ENCODE measurements at places on chromosomes 13 and 19.

DNA sequence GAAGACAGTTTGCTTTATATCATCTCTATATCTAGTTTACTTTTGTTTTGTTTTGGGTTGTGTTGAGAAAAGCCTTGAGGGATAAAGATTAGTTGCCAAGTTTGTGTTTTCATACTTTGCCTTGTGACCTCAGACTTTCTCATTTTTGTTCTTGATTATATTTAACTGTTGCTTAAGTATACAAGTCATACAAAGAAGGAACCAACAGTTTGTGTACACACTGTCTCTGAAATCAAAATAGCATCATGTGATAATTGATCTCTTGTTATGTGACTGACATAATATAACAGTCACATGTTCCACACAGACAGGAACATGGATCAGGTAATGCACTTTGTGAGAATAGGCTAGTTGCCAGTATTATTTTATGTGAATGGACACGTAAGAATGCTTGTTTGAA lies 70.8 kb downstream of the SHISA2 start:
- no peak for DNase-seq

- no peak for DNase-seq
These were observed 343.9 kb downstream of the OXGR1 start for GRCh38 chr13:96650301-96650886.

- DNase-seq = no peak
These were observed 95.7 kb downstream of the STK24 start for GRCh38 chr13:98480915-98481877.

DNA sequence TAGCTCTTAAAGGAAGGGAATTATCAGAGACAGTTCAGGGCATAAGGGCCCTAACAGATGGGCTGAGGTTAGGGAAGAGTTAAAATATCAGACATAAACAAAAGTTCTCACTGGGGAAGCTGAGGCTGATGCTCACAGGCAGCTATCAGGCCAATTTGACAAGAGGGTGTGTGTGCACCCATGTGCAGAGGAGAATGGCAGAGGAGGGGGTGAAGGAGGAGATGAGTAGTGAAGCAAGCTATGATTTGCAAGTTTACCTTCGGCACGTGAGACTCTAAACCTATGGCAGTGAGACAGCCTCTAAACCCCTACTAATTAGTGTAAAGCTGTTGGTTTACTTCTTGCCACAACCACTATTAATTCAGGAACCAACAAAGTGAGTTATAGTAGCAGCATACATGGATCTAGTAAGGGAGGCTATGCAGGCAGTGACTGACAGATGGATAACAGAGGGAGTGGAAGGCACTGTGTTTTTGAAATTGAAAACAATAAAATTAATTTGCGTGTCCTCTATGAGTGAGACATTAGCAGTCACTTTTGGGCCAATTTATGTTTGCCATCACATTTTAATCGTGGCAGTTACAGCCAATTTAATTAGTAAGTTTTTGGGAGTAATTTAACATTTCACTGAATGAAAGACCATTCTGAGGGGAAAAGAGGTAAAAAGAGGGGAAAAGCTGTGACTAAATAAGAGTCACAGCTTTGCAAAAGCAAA lies 99.6 kb upstream of the HTR2A start:
- DNase-seq = no peak

DNA sequence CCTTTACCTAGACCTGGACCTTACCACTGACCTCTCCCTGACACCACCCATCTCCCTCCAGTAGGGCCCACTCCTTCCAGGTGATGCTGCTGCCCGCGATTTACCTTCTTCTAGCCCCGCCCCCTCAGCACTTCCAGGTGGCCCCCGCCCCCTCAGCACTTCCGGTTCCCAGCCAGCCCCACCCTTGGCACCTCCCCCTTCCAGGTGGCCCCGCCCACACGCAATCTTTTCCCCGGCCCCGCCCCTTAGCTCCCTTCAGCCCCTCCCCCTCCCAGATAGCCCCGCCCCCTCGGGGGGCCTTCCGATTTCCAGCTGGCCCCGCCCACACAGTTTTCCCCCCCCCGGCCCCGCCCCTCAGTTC lies 586 bp downstream of the LIG1 start:
- no peak for DNase-seq

- no peak for DNase-seq
These were observed 18.2 kb upstream of the IGFL1 start for GRCh38 chr19:46211201-46211881.

GRCh38 chr13:99374994-99375737 lies 68.0 kb upstream of the GPR183 start:
- DNase-seq = no peak

- DNase-seq = no peak
These were observed 15.0 kb downstream of the LIPE start for GRCh38 chr19:42412227-42412626.

- DNase-seq = peak; percentile 28
These were observed 830.2 kb upstream of the SPRY2 start for GRCh38 chr13:81171065-81171647.

- no peak for DNase-seq
These were observed 521 bp upstream of the NUP58 start for GRCh38 chr13:25300861-25301346.

GRCh38 chr19:14515501-14516047 lies 2.6 kb downstream of the DNAJB1 start:
- no peak for DNase-seq

- DNase-seq = no peak
These were observed 590.8 kb upstream of the SPRY2 start for GRCh38 chr13:80931766-80932165.

GRCh38 chr19:51546107-51546649 lies 14.7 kb upstream of the SIGLEC6 start:
- no peak for DNase-seq

GRCh38 chr13:26987486-26988013 lies 184.1 kb downstream of the USP12 start:
- no peak for DNase-seq

DNA sequence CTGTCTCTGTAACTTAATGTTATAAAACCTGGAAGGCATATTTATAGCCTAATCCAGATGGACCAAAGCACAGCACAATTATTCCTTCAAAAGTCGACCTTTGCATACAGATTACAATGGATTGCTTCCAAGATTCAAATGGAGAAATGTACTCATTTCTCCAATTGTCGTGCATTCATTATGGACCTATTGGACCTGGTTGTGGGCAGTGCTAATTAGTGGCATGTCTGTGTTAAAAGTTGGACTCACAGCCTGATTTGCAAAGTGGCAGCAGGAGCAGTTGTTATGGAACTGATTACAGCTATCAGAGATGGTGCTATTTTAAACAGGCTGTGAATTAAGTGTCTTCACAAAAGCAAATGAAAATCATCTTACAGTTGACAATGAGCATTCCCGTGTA lies 1529.3 kb upstream of the SLC10A2 start:
- no peak for DNase-seq

GRCh38 chr19:53463263-53463662 lies 4.3 kb upstream of the ZNF813 start:
- no peak for DNase-seq

- DNase-seq = no peak
These were observed 175.1 kb downstream of the ITGBL1 start for GRCh38 chr13:101627556-101627943.

DNA sequence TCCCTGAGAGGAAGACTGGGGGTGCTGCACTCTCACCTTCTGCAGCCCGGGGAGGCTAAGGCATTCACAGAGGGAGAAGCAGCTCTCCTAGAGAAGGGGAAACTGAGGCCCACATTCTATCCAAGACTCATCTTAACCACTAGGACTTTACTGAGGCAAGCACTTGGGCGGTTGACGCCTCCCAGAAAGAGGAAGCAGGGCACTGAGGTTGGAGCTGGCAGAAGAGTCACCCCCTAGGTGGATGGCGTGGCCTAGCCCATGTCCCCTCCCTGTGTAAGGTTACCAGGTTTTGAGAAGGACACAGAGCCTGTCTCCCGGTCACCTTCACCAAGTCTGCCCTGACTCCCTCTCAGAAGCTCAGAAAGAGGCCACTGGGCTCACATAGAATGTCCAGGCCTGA lies 2.7 kb downstream of the S1PR2 start:
- DNase-seq = no peak

DNA sequence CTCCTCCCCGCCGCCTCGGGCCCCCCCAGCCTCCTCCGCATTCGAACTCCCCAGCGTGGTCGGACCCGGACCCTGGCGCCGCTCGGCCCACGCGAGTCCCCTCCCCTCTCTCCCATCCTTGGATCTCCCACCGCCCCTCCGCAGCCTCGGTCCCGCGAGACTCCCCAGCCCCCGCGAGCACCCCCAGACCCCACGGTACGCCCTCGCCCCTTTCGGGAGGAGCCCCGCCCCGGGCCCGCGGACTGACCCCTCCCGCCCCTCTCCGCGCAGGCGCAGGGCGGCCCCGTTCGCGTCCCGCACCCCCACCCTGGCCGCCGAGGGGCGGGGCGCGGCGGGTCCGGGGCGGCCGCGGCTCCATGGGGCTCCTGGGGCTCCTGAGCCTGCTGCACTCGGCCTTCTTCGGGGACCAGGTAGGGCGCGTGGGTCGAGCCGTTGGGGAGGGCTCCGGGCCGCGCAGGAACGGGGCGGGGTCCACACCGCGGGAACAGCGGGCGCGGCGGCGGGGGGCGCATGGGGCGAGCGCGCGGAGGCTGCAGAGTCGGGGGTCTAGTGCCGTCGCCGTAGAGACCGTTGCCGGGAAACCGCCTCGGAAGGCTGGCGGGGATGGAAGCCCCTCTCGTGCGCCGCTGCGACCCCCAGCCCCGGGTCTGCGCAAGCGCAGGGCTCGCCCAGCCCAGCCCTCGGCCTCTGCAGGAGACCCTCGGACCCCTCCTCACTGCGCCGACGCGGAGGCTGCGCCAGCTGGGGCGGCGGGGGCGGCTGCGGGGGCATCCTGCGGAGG lies 3.8 kb upstream of the APC2 start:
- DNase-seq = no peak

GRCh38 chr19:10420444-10421239 lies at the start of gene PDE4A:
TSS of gene PDE4A (plus strand) at chr19:10420538. CDS start at chr19:10420765, 227 bp downstream.
- no peak for DNase-seq

GRCh38 chr13:52344108-52344507 lies 61.9 kb downstream of the THSD1 start:
- DNase-seq = no peak

DNA sequence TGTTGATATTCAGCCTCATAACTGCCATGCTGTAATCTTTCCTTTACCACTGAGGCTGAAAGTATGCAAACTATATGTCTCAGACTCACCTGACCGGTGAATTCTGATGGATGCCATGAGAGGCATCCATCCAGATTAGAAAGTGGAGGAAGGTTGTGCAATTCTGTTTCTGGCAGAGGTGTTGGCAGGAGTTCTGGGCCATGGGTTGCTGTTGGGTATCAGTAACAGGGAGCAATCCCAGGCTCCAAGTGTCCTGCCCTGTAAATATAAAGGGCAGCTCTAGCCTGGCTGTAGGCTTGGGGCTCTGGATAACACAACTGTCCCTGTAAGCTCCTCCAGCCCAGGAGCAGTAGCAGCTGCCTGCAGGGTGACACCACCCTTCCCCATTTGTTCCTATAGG lies 77.4 kb upstream of the ABCC4 start:
- DNase-seq = no peak

DNA sequence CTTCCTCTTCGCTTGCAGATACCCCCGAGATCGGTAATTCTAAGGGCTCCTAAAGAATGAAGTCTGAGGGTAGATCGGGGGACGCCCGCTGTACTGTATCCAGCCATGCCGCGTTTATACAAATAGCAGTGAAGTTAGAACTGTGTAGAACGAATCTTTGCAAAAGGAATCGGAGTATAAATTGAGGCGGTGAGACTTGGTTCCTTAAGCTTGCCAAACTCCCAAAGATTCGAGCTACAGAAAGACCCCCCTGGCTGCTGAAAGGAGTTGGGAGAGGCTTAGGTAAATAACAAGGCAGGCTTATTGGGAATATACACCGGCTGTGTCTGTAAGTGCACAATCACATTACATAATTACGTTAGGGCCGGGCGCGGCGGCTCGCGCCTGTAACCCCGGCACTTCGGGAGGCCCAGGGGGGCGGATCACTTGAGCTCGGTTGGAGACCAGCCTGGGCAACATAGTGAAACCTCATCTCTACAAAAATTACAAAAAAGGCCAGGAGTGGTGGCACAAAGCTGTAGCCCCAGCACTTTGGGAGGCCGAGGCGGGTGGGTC lies 12.2 kb downstream of the TMEM160 start:
- no peak for DNase-seq

- DNase-seq = no peak
These were observed at the start of gene RDH8 for GRCh38 chr19:10013316-10013715. TSS of gene RDH8 (plus strand) at chr19:10013483. CDS start at chr19:10013498, 15 bp downstream.

DNA sequence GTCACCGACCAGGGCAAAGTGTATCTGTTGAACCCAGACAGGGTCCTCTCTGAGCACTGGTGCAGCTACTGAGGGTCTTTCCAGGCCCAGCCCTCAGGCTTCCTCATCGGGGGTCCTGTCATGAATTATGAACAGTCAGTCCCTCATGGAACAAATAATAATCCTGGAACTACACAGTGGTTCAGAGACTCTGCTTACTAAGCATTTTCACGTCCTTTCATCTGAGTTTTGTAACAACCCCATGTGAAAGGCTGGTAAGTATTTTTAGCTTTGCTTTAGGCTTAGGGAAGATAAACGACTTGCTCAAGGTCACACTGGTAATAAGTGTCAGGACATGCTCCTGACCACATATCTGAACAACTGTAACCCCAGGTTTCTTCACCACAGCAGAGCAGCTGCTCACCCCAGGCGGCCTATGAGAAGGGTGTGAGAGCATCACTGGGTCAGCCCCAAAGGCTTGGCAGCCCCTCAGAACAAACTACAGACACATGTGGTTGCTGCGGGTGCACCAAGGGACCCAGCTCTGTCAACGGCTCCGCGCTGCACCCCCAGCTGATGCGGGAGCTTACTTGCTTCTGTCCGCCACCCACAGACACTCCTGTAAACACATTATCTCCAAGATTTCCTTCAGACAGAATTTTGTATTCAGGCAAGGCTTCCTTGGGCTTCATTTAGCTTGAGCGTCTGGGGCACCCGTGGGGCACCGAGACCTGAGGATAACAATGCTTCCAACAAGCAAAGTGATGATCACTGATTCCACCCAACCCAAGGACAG lies 19.4 kb upstream of the GSX1 start:
- DNase-seq = no peak

- no peak for DNase-seq
These were observed 6.2 kb downstream of the EFNA2 start for GRCh38 chr19:1291761-1292418.

GRCh38 chr13:104831831-104832230 lies 1703.6 kb downstream of the EFNB2 start:
- DNase-seq = no peak

DNA sequence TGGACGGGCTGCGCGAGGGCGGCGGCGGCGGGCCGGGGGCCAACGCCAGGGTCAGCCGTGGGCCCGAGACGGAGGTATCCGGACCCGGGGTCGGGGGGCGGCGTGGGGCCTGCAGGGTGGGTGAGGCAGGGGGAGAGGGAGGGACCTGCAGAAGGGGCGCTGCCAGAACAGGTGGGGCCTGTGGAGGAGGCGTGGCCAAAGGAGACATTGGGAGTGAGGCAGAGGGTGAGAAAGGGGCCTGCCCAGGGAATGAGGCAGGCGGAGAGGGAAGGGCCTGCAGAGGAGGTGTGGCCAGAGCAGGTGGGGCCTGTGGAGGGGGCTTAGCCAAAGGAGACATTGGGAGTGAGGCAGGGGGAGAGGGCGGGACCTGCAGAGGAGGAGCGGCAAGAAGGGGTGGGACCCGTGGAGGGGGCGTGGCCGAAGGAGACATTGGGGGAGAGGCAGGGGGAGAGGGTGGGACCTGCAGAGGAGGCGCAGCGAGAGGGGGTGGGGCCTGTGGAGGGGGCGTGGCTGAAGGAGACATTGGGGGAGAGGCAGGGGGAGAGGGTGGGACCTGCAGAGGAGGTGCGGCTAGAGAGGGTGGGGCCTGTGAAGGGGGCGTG lies 4.2 kb downstream of the PRR36 start:
- no peak for DNase-seq

GRCh38 chr13:92251671-92252210 lies 853.3 kb downstream of the GPC5 start:
- DNase-seq = no peak

GRCh38 chr13:51292000-51292565 lies 47.4 kb upstream of the SERPINE3 start:
- no peak for DNase-seq
